ENCODE measurements at places on chromosomes 1 and 21.

DNA sequence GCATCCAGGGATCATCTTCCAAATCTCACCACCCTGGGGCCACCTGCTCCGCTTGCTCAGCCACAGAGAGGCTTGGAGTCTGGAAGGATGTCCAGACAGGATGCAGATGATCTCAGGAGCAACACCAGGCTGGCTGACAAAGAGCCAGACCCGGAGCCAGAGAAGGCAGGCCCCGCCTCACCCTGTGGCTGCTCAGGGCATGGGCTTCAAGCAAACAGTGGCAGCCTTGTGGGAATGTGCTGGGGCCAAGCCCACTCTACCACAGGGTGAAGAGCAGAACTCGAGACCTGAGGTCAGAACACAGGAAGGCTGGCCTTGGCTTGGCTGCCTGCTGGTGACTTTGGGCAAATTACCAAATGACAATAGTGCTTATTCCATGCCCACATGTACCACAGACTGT, 45.5 kb downstream of the MRPL37 start:
- no peak for DNase-seq

DNA sequence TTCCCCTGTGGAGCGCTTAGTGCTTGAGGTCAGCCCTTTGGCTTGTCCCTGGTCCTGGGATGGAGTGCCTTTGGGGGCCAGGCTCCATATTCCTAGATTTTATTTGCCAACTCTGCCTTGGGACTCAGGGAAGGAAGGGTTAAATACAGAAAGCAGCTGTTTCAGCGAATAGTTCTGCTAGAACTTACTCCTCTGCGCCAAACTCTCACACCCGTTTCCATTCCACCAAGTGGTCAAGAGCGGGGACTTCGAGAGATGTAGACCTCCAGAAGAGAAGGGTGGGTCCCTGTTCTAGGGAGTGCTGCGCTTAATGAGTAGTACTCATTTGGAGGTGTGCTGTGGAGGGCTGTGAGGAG, 704 bp upstream of the TOMM40L start:
- no peak for DNase-seq

- DNase-seq: no peak
Measured at GRCh38 chr1:40399984-40400704, 26.6 kb downstream of the SMAP2 start.

DNA sequence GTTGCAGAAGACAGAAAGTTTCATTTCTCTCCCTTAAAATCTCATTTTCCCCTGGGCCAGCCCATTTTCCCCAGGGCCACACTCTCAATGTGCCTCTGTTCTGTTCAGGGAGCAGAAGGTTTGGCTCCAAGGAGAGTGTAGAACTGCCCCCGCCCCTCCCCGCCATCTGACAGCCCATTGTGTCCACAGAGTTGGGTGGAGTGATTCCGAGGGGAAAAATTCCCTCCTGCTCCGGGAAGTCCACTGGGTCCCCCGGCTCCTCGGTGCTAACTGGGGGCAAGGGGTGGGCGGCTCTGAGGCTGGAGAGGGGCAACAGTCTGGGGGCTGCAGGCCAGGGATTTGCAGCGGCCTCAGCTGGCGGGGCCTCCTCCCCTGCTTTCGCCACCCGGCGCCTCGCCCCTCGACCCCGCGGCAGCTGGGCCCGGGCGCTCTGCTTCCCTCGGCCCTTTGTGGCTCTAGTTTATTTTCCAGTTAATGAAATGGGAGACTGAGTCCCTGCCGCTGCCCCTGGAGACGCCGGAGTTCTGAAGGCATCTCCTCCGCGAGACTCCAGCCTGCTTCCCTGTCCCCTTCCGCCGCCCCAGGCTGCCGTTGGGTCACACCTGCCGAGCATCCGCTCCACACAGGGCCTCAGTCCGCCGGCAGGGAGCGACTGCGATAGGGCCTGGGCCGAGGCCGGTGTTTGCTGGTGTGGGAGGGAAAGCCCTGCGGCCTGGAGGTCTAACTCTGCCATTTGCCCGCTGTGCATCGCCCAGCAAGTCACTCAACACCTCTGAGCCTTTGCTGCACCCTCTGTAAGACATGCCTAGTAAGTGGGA, 14.7 kb upstream of the KIRREL1 start:
- DNase-seq: no peak

- DNase-seq: no peak
Measured at GRCh38 chr1:25208561-25209222, 23.6 kb downstream of the SYF2 start.

DNA sequence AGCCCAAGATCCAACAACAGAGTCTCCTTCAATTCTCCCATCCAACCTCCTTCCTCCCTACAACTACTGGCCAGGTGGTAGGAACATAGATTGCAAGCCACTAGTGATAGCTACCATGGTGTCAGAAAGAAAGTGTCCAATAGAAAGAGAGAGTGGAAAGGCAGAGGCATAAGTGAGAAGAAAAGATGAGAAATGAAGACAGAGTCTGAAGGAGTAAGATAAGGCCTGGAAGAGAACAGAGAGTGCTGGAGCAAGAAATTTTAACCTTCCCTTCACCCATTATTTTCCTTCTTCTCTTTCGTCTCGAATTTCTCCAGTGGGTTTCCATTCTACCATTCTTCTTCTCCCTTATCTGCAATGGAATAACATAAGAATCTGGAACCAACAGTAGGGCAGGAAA, 57.9 kb downstream of the CDC42BPA start:
- no peak for DNase-seq

DNA sequence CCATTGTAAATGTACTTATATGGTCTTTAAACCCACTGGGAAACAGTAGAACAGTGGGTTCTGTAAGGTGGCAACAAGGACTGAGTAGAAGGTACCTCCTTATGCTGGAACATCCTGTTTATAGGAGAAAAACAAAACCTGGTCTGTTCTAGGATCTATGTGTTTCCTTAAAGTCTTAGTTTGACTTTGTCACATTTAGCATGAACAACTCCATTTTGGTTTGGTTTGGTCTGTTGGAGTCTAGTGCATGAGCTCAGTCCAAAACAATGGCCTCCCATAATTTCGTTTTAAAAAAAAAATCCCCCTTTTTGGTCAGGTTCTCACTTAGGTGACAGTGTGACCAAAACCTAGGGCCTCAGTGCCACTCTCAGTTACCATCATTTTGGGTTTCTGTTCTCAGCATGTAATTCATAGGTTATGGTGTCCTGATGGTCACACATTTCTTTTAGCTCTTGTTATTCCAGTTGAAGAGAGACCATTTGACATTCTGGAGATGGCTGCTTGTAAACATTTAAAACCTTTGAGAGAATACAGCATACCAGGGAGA, 66.4 kb upstream of the IL12RB2 start:
- DNase-seq: no peak
